ENCODE measurements at places on chromosomes 7 and 10.

DNA sequence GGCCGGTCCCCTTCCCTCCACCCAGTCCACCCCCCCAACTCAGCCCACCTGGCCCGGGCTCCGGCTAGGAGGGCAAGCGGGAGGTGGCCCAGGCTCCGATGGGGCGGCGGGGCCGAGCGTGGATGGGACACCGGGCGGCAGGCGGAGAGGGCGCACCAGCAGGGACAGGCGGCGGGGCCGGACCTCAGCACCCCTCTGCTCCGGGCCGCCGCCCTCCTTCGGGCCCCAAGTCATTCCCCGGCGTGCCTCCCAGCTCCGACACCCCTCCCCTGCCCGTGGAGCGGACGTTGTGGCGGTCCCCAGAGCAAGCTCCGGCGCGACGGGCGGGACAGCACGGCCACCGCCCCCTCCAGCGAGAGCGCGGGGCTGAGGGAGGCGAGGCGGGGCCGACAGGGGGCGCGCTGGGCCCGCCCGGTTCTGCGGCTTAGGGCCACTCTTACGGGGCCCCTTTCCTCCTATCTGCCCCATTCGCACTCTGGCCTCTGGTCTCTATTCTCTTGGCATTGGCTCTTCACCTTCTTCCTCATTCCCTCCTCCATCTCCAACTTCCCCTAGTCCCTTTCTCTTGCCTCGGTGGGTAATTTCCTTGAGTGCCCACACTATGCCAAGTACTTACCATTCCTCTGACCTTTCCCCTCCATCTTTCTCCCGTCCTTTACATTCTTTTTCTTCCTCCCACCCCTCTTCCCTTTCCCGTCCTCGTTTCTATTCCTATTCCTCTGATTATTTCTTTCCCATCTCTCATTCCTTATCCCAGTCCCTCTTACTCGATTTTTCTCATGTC is 701 bp upstream of the GBX1 start:
- DNase-seq: peak; percentile 54

DNA sequence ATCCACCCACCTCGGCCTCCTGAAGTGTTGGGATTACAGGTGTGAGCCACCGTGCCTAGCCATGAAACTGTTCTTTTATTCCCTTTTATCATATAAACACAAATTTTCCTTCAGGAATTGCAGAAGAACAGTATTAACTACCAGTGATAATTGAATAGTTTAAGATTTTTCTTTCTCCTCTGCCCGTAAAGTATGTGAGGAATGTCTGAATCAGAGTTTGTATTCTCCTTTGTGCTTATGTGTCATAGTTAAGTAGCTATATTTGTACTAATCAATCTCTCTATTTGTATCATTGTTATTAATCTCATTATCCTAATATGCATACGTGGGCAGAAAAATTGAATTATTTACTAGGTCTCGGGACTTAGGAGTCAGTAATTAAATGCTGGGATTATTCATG is 83.6 kb downstream of the ZNF277 start:
- no peak for DNase-seq

DNA sequence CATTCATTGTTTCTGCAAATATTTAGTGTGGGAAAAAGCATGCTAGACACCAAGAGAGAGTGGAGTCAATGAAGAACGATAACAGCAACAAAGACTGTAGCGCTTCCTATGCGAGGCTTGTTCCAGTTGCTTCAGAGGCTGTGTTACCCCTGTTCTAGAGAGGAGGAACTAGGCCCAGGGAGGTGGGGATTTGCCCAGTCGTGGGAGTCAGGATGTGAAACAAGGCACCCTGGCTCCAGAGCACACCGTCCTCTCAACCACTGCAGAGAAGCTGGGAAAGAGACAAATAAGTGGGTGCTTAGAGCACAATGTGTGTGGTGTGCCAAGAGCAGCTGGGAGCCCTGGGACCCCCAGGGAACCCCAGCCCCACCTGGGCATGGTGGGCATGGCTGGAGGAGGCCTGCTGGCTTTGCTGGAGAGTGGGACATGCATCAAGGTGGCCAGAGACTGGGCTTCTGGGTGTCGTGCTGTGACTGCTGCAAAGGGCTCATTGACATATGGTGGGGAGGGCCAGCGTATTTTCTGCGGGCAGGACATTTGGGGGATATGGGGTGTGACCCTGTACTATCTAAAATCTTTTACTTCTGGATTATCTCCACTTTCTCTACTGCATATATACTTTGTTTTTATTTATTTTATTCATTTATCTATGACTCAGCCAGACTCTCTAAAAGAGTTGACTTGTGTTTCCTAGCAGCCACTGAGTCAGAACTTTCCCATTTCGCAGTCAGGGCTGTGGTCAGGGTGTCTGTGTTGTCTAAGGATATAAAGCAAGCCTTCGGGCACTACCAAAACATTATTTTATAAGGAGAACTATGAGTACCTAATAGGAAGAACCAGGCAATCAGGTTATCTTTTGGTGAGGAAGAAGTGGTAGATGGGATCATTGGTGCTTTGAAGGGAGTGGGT is 95.4 kb downstream of the TCF7L2 start:
- DNase-seq: no peak

- no peak for DNase-seq
Measured at GRCh38 chr10:123409426-123409825, 255.2 kb downstream of the BUB3 start.

DNA sequence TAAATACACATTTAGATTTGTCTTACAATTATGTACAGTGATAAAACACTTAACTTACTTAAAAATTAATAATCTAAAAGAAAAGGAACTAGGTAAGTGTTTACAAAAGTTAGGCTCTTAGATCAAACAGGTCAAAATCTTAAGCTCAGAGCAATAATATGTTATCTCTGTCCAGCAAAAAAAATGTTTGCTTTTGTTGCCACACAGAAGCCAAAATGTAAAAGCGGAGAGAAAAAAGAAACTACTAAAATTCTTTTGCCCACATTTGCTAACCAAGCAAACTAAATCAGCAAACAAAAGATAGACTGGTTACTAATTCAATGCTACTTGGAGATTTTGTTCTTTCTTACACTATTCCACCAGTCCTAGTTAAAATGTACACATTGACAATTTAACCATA is 15.2 kb upstream of the ACSM6 start:
- DNase-seq: no peak

- DNase-seq: peak; percentile 2
Measured at GRCh38 chr7:84194484-84195271, at the start of gene SEMA3A. Gene SEMA3A, minus strand, starts transcription at chr7:84194789. Its CDS starts 203 bp downstream, at chr7:84194586.

GRCh38 chr10:86747796-86748581 is 8.4 kb upstream of the BMPR1A start:
- no peak for DNase-seq

- no peak for DNase-seq
Measured at GRCh38 chr10:118216020-118216419, 126.1 kb downstream of the FAM204A start.

GRCh38 chr7:138872576-138872975 is 74.6 kb upstream of the ATP6V0A4 start:
- no peak for DNase-seq

DNA sequence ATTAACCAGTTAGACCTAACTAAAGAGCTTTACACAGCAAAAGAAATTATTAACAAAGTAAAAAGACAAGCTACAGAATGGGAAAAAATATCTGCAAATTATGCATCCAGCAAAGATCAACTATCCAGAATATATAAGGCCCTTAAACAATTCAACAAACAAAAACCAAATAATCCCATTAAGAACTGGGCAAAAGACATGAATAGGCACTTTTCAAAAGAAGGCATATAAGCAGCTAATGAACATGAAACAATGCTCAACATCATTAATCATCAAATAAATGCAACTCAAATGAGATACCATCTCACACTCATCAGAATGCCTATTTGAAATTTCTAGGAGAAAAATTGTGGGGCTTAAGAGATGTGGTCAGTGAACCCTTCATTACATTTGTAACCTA is 15.0 kb upstream of the DMTF1 start:
- DNase-seq: no peak

DNA sequence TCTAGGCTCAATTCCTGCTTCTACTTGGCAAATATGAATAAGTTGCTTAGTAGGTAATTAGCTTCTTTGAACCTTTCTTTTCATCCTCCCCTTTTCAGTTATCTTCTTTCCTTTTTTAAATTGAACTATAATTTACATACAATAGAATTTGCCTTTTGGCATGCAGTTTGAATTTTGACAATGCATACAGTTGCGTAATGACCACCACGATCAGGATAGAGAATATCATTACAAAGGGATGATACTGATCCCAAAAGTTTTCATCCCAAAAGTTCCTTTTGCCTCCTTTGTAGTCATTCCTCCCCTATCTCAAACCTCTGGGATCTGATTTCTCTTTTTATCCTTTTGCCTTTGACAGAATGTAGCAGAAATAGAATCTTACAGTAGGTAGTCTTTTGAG is 164.4 kb downstream of the NOC3L start:
- no peak for DNase-seq

DNA sequence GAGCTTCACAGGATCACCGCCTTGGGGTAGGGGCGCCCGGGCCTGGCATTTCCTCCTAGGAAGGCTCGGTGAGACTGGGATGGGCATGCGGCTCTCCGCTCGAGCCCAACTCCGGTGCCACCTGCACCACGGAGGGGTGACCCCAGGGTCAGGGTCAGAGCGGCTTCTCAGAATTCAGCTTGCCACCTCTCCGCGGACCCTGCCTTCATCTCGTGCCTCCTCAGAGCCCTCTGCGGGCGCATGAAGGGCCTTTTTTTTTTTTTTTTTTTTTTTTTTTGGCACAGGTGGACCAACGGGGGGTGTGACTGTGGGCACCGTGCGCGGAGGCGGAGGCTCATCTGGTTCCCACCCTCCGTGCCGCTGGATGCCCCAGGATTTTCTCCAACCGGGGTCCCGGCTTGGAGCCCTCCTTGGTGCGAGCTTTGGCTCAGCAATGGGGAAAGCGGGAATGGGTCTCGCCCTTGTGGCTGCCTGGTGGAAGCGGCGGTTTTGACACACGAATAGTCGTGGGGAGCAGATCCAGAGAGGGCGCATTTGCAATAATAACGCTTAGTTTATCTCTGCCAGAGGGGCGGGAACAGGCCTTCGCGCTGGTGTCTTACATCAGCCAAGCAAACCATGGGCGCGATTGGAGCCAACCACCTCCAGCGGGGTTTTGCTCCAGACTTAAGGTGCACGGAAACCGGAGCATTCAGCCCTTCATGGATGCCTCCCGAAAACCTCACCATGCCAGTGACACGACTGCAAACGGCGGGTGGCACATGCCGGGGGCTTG is 5.0 kb upstream of the TNRC18 start:
- no peak for DNase-seq

GRCh38 chr7:2639181-2639681 is 7.4 kb downstream of the TTYH3 start:
- no peak for DNase-seq

- DNase-seq: no peak
Measured at GRCh38 chr10:78863140-78863905, 205.4 kb upstream of the ZMIZ1 start.

GRCh38 chr7:155090684-155091083 is 20.6 kb downstream of the HTR5A start:
- no peak for DNase-seq

DNA sequence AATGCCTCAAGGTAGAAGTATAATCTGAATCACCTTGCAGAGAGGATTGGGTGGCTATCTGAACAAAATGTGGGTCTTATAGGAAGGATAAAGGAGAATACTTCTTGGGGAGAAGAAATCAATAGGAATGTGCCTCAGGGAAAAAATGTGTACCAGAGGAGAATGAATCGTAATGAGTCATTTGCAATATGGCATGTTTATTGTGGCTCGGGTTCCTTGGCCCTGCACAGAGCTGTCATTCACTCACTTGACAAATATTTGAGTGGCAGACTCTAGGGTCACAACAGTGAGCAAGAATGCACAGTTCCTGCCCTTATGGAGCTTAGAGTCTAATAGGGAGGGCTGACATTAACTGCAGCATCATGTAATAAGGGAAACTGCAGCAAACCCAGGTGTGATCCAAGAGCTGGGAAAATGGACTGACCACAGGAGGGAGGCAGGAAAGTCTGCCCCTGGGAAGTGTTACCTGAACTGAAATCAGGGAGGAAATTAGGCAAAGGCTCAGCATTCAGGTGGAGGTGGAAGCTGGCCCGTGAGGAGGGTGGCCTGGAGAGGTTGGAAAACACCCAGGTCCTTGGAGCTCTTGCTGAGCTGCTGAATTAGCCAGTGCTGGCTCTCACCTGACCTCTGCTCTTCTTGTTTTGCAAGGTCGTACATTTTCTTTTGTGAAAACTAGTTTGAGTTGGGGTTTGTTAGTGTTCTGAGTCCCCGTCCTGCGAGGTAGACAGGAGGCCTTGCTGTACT is 203.9 kb downstream of the FRMD4A start:
- DNase-seq: no peak

DNA sequence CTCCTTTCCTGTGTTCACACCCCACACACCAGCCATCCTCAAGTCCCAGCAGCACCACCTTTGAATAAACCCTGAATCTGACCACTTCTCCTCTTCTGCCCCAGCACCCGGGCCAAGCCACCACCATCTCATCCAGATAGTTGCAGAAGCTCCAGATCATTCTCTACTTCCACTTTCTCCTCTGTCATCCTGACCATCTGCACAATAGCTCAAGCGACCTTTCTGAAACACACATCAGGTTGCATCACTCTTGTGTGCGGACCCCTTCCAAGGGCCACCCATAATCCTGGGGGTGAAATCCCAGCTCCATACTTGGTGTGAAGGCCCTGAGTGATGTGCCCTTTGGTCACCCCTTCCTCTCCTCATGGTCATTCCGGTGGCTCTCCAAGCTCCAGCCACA is 187.4 kb upstream of the GALNT17 start:
- DNase-seq: no peak

- DNase-seq: no peak
Measured at GRCh38 chr7:65812281-65812680, 60.6 kb upstream of the VKORC1L1 start.

- no peak for DNase-seq
Measured at GRCh38 chr10:91592266-91592975, 40.5 kb downstream of the PPP1R3C start.

GRCh38 chr10:59079386-59080226 is 96.8 kb upstream of the PHYHIPL start:
- DNase-seq: no peak

DNA sequence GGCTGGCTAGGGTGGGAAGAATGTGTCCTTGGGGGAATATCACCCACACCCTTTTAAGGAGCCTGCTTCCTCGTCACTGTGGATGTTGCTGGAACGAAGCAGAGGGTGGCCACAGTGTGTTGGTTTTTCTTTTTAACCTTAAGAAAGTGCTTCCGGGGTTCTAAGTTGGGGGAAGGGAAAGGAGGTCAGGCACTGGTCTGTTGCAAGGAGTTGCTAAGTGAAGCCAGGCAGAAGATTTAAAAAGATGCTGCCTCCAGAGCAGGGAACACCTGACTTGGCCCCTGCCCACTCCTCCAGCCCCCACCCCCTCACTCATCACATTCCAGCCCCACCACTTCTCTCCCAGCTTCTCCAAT is 213.1 kb downstream of the EMX2 start:
- DNase-seq: no peak
